Activated naive CD4-positive, alpha-beta T cell treated with anti-CD3 and anti-CD28 coated beads for 36 hours (primary cell): ENCODE measurements at places on chromosomes 5 and 9.

GRCh38 chr9:133268335-133269056 lies 6.5 kb downstream of the ABO start:
- peaks cover 18% of the 10 kb centered on the region for H3K27me3 ChIP-seq
- DNase-seq: no peak
- no peaks in the 10 kb centered on the region for H3K4me1 ChIP-seq
- no peak overlapping the region for H3K4me3 ChIP-seq
- H3K27ac ChIP-seq: no peak overlapping the region
- H3K36me3 ChIP-seq: no peaks in the 10 kb centered on the region

- H3K4me3 ChIP-seq: no peak overlapping the region
- no peak overlapping the region for H3K27ac ChIP-seq
- no peaks in the 10 kb centered on the region for H3K36me3 ChIP-seq
- DNase-seq: no peak
- H3K27me3 ChIP-seq: no peaks in the 10 kb centered on the region
Measured at GRCh38 chr5:84779186-84779585, 394.5 kb upstream of the EDIL3 start.

GRCh38 chr9:83440641-83441040 lies 97.6 kb downstream of the FRMD3 start:
- no peak overlapping the region for H3K4me3 ChIP-seq
- no peak for DNase-seq
- H3K4me1 ChIP-seq: no peaks in the 10 kb centered on the region
- no peaks in the 10 kb centered on the region for H3K36me3 ChIP-seq

DNA sequence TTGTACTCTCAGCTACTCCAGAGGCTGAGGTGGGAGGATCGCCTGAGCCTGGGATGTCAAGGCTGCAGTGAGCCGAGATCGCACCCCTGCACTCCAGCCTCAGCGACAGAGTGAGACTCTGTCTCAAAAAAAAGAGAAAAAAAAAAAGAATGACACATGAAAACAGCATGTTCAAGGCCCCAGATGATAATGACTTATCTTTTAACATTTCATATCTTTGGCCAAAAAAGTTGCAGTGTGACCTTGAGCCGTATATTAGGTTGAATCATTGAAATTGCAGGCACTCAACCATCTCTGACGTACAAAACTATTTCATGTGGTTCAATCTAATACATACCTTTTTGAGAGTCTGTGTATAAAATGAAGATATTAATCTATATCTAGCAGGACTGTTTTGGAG lies 79.1 kb upstream of the CPEB4 start:
- no peaks in the 10 kb centered on the region for H3K27me3 ChIP-seq
- no peak for DNase-seq
- H3K4me1 ChIP-seq: no peaks in the 10 kb centered on the region
- no peak overlapping the region for H3K27ac ChIP-seq
- no peaks in the 10 kb centered on the region for H3K36me3 ChIP-seq

GRCh38 chr9:98491828-98492227 lies 216.9 kb downstream of the GABBR2 start:
- no peak overlapping the region for H3K4me3 ChIP-seq
- no peaks in the 10 kb centered on the region for H3K4me1 ChIP-seq
- no peak overlapping the region for H3K27ac ChIP-seq
- no peaks in the 10 kb centered on the region for H3K36me3 ChIP-seq
- DNase-seq: no peak
